ENCODE measurements at places on chromosomes 3 and 15. TPM values are rescaled to one million over a fixed set of nuclear protein-coding genes. Genes with fewer than 3 reads are reported as not detected.

The FAM43A gene
- polyA plus RNA-seq: 19.6 TPM

- no peak for DNase-seq
Observed at GRCh38 chr15:51065781-51066180, 28.9 kb downstream of the TNFAIP8L3 start.

- DNase-seq: no peak
Observed at GRCh38 chr3:160006282-160007163, 17.9 kb downstream of the IL12A start.

DNA sequence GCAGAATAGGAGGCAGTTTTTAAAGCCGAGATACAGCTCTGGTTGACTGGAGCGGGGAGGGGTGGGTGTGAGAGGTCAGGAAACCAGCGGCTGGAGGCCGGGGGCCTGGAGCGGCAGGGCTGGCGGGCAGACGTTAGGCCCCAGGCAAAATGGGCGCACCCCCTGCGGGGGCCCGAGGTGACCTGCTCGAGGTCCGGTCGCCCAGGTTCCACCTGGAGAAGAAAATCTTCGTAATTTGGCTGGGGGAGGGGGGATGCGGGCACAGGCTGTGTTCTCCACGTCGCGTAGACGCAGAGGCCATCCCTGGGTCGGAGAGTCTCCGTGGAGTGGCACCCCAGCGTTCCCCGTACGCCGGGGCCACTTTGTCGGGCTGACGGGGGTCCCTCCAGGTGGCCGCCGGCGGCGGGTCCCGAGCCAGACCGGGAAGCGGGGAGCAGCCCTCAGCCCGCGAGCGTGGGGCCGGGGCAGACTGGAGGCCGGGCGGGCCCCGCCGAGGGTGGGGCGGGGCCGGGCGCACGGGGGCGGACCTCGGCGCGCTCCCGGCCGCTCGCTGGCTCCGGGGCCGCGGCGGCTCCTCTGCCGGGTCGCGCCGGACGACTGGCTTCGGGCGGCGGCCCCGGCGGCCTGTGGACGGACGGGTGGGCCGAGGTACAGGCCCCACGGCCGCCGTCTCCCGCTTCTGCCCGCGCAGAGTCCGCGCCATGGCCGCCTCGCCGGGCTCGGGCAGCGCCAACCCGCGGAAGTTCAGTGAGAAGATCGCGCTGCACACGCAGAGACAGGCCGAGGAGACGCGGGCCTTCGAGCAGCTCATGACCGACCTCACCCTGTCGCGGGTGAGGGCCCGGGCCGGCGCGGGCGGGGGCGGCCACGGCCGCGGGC, at the start of gene CRTC3:
TSS of gene CRTC3 (plus strand) at position 553 of the 879 bp plus-strand sequence. CDS start at position 702, 149 bp downstream.
- DNase-seq: peak; percentile 67

- no peak for DNase-seq
Observed at GRCh38 chr3:33958661-33959060, 160.2 kb downstream of the PDCD6IP start.

All from CD8-positive, alpha-beta memory T cell (primary cell).